HEK293T (cell line): ENCODE measurements at places on chromosomes 16 and 17.

DNA sequence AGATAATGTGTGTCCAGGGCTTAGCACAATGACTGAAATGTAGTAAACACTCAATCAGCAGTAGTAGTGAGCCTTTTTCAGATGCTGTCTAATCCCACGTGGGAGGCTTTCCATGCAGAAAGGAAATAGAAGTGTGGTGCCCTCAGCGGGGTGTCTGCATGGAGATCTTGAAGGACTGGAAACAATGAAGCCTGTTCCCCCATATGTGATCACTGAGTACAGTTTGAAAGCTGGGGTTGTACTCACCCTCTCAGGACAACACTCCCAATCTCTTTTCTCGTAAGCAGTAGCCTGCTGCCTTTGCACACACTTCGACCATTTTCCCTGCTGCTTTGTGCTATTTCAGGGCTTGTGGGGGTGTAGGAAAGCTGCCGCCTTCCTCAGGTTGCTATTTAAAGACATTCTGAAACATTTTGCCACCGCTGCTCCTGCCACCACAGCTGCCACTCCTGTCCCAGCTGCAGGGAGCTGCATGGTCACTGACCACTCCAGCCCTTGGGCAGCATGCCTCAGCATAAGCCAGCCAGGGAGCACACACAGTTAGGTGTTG lies 40.6 kb upstream of the HAS3 start:
- DNase-seq = no peak

- no peak for DNase-seq
Measured at GRCh38 chr17:48160177-48161081, 52.9 kb downstream of the SNX11 start.

DNA sequence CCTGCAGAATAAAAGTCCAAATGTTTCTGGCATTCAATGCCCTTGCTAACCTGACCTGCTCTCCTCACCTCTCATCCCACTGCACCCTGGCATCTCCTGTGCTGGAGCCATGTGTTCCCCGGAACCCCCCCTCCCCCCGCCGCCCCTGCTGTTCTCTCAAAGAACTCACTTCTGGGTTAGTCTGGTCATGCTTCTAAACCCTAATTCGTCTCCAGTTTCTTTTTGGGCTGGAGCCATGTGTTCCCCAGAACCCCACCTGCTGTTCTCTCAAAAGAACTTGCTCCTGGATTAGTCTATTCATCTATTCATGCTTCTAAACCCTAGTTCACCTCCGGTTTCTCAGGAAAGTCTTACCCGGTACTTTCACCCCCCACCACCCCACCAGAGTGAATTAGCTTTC lies 808 bp upstream of the ALOX15 start:
- DNase-seq = no peak

DNA sequence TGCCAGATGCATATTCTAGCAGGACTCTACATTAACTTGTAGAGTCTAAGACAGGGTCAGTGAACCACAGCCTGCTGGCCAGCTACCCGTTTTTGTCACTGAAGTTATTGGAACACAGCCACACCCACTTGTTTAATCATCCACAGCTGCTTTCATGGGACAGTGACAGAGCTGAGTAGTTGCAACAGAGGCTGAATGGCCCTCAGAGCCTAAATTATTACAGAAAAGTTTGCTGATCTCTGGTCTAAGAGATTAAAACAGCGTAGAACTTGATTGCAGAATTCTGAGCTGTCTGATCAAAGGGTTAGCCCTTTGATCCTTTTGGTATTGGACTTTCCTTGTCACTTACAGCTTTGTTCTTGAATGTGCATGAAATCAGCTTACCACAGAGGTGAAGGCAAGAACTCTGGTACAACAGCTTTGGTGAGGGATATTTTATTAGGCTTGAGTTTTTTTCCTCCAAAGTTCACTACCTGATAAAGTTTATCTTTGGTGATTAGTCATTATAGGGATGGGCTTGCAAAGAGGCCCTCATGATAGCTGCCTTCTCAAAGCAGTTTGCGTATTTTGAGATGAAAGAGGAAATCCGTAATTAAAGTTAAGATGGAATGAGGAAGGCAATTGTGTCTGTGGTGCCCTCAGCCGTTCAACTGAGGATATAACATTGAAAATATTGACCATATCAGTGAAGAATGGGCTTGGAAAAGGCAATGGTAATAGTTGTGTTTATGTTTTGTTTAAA lies 23.6 kb downstream of the ALDH3A2 start:
- no peak for DNase-seq

DNA sequence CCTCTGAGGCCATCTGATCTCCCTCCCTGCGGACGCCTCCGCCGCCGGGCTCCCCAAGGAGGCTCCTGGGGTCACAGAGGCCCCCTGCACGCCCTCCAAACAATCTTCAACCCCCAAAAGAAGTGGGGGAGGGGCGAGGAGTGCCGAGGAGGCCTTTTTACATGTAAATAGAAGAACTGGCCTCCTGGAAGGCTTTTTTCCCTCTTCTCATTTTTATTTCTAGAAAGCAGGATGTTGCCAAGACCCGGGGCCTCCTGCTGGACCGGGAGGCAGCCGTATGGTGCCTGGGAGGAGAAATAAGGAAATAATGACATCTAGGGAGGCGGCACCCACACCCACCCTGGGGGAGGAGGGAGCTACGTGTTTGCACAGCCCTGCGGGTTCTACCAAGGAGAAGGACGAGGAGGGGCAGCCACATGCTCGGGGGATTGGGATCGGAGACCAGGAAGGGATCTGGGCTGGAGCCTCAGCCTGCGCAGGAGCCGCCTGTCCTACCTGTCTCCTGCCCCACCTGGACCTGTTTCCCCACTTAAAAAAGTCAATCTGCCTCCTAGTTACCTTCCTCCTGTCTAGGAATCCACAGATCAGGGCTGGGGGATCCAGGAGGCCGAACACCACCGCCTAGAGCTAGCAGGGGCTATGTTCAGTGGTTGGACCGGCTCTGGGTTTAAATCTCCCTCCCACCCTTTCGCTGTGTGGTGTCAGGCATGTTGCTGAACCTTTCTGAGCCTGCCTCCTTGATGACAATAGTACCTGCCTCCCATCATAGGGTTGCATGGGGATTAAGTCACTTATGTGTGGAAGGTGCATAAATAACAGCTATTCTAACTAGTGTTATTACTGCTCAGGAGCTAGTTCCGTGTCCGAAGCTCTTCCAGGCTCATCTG lies 175.7 kb upstream of the GSE1 start:
- DNase-seq = no peak

- no peak for DNase-seq
Measured at GRCh38 chr17:9897372-9897968, 7.6 kb downstream of the RCVRN start.

- DNase-seq = no peak
Measured at GRCh38 chr16:27983244-27983643, 80.3 kb downstream of the GSG1L start.

DNA sequence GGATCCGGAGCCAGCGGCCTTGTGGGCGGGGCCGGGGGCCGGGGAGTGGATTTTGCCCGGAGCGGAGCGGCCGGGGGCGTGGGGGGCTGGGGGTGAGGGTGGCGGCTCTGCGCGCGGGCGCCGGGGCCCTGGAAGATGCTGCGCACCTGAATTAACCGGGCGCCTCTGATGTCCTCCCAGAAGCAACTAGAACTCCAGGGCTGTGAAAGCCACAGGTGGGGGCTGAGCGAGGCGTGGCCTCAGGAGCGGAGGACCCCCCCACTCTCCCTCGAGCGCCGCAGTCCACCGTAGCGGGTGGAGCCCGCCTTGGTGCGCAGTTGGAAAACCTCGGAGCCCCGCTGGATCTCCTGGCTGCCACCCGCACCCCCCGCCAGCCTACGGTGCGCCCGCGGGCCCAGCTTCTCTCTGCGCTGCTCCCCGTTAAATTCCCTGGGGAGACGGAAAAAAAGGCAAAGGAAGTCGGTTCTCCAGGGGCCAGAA lies 549 bp downstream of the SLC26A11 start:
- DNase-seq = peak; percentile 57

- no peak for DNase-seq
Measured at GRCh38 chr16:84088695-84089395, 27.9 kb downstream of the MBTPS1 start.

- DNase-seq = no peak
Measured at GRCh38 chr16:80554033-80554432, 13.2 kb downstream of the DYNLRB2 start.

GRCh38 chr17:39166437-39167335 lies 725 bp upstream of the ARL5C start:
- DNase-seq = no peak

DNA sequence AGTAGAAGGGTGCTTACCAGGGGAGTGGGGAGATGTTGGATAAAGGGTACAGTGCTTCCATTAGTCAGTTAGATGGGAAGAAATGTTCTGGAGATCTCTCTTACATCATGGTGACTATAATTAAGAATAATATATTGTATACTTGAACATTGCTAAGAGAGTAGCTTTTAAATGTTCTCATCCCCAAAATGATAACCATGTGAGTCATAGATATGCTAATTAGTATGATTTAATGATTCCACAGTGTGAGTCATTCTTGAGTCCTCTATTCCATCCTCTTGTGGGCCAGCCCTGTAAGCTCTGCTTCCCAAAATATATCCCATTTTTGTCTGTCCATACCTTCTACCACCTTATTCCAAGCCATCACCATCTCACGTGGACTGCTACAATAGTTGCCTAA lies 80.6 kb upstream of the CDH11 start:
- no peak for DNase-seq

DNA sequence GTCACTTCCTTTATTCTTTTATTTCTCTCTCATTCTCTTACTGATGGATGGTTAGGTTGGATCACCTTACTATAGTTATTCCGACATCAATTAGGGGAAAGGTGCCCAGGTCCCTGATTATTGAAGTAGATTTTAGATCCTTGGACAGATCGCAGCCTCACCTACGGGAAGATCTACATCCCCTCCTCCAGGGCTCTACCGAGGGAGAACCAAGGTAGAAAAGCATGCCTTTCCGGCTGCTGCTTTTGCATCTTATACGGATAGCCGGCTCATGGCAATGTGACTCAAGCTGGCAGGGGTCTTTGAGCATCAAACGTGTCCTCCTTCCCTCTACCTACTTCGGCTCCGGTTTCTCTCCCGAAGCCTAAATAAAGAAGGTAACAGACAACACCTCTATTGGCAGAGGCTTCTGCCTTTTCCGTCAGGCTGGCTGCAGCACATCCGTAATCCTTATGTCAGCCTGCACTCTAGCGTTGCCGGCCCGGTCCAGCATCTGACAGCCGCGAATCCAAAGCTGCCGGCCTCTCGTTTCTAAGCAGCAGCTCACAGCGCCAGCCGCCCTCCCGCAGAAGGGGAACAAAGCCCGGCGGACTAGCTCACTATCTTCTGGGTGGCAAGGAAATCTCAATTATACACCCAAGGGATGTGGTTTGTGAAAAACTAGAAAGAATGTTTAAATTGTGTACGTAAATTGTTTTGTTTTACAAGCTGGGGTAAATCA lies 46.9 kb downstream of the IRX6 start:
- DNase-seq = peak; percentile 63

DNA sequence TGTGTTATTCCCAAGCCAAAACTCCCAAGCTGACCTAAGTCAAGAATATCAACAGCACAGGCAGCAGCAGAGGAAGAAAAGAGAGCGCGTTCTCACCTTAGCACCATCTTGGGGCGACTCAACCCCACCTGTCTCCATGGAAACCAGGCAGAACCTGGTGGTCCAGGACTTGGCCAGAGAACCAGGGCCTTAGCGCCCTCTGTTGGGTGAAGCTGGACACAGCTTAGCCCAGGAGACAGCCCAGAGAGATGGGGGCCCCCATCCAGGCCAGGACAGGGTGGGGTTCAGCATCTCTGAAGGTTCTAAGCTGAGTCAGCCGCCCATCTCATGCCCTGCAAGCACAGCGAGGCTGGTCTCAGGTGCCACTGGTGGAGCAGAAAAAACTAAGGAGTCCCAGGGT lies 60.1 kb upstream of the TMEM132E start:
- DNase-seq = peak; percentile 29

GRCh38 chr16:66952430-66953110 lies 8.5 kb upstream of the CES3 start:
- no peak for DNase-seq

DNA sequence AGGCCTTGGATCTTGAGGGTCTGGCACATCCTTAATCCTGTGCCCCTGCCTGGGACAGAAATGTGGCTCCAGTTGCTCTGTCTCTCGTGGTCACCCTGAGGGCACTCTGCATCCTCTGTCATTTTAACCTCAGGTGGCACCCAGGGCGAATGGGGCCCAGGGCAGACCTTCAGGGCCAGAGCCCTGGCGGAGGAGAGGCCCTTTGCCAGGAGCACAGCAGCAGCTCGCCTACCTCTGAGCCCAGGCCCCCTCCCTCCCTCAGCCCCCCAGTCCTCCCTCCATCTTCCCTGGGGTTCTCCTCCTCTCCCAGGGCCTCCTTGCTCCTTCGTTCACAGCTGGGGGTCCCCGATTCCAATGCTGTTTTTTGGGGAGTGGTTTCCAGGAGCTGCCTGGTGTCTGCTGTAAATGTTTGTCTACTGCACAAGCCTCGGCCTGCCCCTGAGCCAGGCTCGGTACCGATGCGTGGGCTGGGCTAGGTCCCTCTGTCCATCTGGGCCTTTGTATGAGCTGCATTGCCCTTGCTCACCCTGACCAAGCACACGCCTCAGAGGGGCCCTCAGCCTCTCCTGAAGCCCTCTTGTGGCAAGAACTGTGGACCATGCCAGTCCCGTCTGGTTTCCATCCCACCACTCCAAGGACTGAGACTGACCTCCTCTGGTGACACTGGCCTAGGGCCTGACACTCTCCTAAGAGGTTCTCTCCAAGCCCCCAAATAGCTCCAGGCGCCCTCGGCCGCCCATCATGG lies 4.0 kb upstream of the ADGRG3 start:
- DNase-seq = no peak

- DNase-seq = peak; percentile 71
Measured at GRCh38 chr17:57424777-57425188, 168.5 kb downstream of the MSI2 start.

GRCh38 chr16:11050944-11051343 lies 106.6 kb downstream of the CLEC16A start:
- no peak for DNase-seq

DNA sequence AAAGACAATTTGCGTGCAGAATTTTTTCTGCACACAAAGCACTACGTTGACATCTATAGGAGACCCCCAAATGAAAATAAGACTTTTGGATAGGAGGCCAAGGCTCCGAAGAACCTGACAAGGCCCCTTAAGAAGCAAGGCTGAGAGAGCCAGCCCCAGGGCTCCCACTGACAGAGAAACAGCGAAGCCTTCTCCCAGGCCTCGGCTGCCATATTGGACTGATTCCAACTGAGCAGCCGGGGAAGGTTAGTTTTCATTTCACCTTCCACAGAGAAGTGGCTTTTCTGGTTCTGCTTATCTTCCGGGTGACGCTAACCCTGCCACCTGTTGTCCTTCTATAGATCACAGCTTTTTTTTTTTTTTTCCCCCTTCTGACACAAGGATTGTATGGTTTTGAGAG lies 356.7 kb downstream of the SOX9 start:
- DNase-seq = no peak

GRCh38 chr17:8898126-8898525 lies 30.7 kb upstream of the PIK3R6 start:
- no peak for DNase-seq

DNA sequence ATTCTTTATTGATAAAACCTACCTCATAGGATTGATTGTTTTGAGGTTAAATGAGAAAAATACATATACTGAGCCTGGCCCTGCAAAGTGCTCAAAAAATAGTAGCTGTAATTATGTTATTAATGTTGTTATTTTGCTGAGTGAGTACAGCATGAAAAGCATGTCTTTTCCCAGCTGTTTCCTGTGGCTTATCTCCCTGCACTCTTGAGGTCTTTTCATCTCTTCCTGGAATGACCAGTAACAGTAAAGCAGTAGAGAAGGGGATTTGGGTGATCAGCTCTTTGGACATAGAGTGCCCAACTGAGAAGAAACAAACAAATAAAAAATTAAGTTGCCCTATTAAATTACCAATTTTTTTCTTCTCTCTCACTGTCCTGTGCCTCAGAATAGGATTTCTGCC lies 53.7 kb downstream of the NFAT5 start:
- DNase-seq = no peak
